Fibroblast of skin of right biceps (primary cell): ENCODE measurements at places on chromosomes 11 and 22.
A peak's percentile ranks its signal among the peaks of the same experiment; 100 is the strongest.

- peak; percentile 77 for DNase-seq
These were observed 76.9 kb downstream of the DKK3 start for GRCh38 chr11:11931461-11932055.

GRCh38 chr22:45019861-45020655, 10.3 kb upstream of the PHF21B start:
- DNase-seq: no peak

DNA sequence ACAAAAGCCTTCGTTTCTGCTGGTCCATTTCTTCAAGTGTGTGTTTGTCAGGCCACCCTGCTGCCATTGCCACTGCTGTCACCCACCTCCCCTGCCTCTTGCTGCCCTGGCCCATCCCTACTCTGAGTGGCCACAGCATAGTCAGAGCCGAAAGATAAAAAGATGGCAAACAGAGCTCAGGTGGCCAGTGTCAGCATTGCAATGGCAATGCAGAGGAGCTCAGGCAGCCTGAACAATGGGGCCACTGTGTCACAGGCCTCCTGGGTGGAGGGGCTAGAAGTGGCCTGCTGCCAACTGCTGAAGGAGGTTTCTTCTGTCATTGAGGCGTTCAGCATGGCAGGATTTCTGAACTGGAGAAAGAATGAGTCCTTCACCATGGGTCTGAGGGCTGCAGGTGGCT, 137.1 kb downstream of the CSNK2A3 start:
- DNase-seq: no peak

DNA sequence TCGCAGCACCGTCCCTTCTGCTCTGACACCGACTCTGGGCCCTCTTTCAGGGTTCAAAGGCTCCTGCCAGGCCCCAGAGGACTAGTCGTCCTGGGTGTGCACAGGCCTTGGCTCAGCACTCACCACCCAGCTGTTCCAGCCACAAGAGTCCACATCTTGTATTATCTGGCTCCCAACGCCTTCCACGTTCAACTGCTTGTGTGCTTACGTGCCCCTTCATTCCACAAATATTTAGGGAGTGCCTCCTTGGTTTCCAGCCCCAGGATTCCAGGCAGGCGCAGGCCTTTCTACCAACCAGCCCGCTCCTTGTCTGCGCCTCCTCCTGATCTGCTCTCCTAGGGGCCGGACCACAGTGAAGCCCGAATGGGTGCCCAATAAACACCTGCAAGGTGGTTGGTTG, 70.9 kb downstream of the SCUBE1 start:
- no peak for DNase-seq

- DNase-seq: no peak
These were observed 5.1 kb downstream of the PGGHG start for GRCh38 chr11:293852-294661.

GRCh38 chr11:123487157-123487744, 57.2 kb downstream of the GRAMD1B start:
- no peak for DNase-seq

- DNase-seq: no peak
These were observed 1.0 kb downstream of the SFI1 start for GRCh38 chr22:31497148-31497938.

- DNase-seq: no peak
These were observed 388.4 kb upstream of the DDI1 start for GRCh38 chr11:103648054-103648453.

- peak; percentile 92 for DNase-seq
These were observed 14.3 kb downstream of the BLID start for GRCh38 chr11:122101625-122102291.

DNA sequence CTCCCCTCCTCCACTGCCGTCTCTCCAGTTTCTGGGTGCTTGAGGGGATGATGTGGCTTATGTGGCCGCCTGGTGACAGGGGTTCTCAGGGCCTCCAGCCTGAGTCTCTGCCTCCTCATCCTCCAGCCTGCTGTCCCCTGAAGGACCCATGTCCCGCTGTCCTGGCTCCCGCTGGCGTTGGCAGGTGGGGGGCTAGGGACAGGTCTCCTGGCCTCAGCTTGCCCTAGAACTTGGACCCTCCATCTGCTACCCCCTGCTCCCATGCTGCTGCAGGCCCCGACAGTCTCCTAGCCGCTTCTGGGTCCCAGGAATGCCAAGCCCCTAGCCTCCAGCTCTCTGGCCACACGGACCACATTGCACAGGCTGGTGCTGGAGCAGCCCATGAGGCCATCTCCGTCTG, 13.9 kb upstream of the CELSR1 start:
- DNase-seq: no peak

DNA sequence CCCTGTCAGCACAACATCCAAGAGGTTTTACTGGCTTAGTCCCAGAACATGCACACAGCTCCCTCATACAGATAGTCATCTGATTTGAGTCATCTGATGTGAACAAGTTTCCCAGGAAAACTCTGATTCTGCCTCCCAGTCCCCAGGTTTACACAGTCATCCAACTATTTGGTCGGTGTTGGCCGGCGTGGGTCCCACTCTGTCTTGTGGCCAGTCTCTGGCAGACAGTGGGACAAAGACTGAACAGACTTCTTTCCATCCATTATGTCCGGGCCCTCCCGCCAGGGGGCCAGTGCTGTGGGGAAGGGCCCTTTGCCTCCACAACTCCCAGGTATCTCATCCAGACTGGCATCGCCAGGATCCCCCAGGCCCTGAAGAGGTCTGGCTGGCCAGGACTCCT, 60.0 kb downstream of the BTG4 start:
- peak; percentile 66 for DNase-seq

- no peak for DNase-seq
These were observed 308.0 kb downstream of the OPCML start for GRCh38 chr11:133224271-133224670.

DNA sequence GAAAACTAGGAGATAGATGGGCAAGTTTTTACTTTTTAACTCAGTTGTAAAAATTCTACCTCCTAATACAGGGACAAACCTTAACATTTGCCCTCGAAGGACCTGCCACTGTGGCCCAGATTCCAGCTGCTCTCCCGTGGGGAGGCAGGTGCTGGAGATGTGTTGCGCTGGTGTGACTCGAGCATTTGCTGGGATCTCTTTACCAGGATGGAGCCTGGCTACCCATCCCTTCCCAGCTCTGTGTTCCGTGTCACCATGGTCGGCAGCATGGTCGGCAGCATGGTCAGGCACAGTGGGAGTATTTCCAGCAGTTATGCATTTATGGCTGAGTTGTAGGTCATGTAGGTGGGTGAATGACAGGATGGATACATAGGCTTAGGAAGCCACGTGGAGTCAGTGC, 41.1 kb downstream of the OTOG start:
- DNase-seq: no peak

GRCh38 chr11:113396690-113397089, 9.1 kb downstream of the ANKK1 start:
- no peak for DNase-seq

GRCh38 chr11:90884181-90884580, 661.3 kb upstream of the CHORDC1 start:
- DNase-seq: no peak

DNA sequence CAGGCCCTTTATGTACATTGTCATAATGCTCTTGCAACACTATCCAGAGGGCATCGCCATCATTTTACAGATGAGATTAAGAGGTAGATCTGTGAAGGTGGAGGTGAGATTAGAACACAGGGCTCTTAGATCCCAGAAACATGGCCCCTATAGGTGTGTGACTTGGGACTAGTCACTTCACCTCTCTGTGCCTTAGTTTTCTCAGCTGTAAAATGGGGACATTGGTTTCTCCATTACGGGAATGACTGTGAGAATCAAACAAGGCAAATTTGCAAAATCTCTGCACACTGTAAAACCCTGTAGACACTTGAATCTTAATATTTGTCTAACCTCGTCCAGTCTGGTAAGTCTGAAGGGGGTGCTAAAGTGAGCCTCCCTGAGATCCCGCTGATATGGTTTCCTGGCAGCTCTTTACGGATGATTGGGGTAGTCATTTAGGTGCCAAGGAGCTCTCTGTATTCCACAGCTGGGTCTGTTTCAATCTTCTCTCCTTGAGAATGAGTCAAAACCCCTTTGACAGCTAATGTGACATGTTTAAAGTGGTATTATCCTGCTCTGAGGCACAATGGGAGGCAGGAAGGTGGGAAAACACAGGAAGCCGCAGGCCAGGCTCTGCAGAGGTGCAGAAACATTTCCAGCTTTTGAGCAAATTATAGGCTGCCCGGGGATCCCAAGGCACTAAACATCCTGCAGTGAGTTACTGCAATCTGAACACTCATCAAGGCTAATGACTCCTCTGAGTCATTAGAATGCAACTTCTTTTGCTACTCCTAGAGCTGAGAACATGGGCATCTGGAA, 140.8 kb downstream of the CCDC81 start:
- peak; percentile 97 for DNase-seq

DNA sequence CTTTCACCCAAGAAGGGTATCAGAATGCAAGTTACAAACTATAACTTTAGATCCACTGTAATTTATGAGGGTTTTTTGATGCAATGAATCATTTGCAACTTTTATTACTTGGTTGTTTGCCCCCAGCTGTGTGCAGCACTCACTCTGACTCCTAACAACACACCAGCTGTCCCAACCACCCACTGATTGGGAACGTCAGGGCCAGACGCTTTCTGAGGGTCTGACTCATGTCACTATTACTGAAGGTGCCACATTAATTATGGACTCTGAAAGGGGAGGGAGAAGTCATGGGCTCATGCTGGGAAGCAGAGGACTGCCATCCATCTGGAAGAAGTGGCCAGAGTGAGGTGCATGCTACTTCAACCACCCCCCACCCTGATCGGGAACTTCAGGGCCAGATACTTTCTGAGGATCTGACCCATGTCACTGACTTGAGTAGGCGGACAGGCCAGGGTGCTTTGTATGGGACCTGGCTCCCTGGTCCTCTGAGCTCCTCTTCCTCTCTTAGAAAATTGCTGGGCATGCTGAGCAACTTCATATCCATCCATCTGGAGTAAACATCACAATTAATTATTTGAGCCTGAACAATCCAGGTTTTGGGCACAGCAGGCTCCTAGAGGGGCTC, 44.9 kb upstream of the DRD2 start:
- DNase-seq: peak; percentile 6

GRCh38 chr11:94925422-94926270, 47.7 kb downstream of the CWC15 start:
- DNase-seq: peak; percentile 22

DNA sequence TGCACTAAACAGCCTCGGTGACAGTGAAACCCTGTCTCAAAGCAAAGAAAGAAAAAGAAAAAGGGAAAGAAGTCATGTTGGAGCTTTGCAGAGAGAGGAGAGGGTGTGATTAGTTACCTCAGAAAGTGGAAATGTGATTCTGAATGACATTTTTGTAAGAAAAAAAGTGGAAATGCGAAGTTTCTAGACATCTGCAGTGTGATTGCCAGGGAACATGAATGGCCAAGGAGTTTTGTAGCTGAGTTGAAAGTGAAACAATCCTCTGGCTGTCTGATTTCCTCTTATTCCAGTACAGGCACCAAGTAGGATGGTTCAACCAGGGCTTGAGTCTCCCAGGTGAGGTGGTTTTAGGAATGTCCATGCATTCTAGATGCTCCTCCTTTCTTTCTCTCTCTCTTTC, 17.8 kb upstream of the SYVN1 start:
- no peak for DNase-seq

- DNase-seq: peak; percentile 100
These were observed 4.8 kb upstream of the ELFN2 start for GRCh38 chr22:37431801-37432707.

DNA sequence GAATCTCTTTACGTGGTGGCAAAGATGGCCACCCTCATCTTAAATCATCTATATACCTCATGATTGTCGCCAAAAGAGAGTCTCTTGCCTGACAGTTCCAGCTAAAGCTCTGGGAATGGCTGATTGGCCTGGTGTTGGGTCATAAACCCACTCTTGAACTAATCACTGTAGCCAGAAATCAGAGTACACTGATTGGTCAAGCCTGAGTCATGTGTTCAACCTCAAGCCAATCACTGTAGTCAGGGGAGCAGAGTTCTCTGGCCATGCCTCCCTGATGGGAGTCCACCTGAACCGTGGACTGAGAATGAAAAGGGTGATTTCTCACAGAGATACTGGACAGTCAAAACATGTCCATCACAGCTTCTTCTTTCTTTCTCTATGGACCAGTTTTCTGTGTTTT, 45.8 kb downstream of the RCN1 start:
- DNase-seq: no peak

GRCh38 chr11:68342459-68343158, 30.2 kb downstream of the LRP5 start:
- DNase-seq: peak; percentile 33
